ENCODE measurements at places on chromosomes 5 and 9.

DNA sequence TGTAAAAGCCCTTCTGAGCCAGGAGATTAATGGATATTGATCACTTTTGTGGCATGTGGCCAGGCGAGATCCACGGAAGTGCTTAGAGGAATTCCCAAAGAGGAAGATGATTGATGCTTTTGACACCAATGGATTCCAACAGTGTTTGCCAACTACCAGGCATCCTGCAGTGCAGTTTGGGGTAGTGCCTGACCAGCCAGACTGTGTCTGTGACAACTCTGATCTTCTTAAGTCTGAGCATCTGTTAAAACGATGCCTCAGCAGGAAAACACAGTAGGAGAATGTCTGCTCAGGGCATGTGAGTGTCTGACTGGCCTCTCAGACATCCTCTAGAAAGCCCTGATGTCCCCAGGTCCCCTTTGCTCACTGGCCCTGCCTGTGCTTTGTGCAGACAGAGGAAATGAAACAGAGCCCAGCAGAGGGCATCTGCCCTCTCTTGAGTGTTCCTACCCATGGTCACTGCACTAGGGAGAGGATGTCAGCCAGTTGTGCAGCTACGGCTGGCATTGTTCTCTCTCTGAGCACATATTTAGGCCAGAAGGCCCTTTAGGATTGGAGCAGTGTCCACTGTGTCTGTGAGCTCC lies 57.0 kb downstream of the TRPC7 start:
- DNase-seq: no peak

DNA sequence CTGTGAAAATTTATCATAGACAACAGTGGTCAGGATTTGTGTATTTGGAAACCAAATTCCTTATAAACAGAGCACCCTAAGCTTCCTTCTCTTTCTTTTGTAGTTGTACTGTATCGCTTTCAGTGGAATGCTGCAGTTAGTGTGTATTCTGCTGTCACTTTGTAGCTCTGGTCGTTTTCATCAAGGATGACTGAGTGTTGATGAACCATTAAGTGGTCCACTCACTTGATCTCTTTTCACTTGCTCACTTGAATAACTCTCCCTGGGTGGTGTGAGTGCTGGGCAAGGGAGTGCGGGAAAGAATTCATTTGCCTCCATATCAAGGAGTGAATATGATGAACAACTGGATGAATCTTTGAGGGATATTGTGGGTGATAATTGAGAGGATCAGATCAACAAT lies 1225.7 kb upstream of the WWC1 start:
- DNase-seq: no peak

- DNase-seq: no peak
Observed at GRCh38 chr5:159759791-159760290, 156.4 kb upstream of the ADRA1B start.

DNA sequence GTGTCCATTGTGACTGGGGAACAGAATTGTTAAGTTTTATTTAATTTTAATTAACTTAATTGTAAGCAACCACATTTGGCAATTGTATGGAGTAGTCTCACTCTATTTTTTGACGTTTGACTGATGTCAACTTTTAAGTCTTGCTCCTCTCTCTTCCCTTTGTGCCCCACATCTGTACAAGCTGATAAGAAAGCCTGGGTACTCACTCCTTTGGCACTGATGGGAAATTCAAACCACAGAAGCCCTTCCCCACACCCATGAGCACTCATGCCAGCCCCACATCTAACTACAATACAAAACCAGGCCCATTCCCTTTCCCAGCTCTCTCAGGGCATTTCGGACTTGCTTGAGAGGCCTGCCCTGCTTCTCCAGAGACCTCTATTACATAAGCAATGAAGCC lies 451.5 kb upstream of the KIF2A start:
- no peak for DNase-seq

DNA sequence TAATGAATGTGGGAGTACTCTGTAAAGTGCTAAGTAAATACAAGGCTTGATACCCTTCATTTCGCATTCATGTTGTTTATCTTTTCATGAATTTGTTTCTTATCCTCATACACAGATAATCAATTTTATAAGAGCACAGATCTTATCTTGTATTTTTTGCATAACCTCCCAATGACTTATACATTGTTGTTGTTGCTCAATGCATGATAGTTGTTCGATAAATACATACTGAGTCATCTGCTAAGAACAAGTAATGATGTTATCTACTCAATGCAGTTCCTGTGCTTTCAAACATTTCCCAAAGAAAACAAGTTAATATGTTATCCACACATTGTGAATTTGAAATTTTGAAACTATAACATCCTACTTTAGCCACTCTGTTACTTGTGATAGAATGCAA lies 60.7 kb downstream of the TAF11L14 start:
- no peak for DNase-seq

DNA sequence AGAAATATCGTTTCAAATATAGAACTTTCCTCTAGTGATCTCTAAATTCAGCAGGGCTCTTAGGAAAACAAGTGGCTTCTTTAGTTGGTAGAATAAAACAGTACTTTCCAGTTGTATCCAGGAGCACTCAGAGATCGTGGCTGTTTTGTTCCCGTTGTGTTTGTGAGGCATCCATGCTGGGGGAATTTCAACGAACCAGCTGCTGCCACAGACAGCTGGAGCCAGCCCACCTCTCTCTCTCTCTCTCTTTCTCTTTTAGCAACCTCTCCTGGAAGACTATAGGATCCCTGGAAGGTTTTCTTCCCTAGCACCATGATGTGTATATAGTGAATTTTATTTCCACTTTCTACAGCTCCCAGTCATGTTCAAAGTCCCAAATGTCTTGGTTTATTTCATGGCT lies 1116.0 kb upstream of the SEMA6A start:
- no peak for DNase-seq

GRCh38 chr9:88458716-88459465 lies 70.6 kb downstream of the SPIN1 start:
- DNase-seq: no peak

DNA sequence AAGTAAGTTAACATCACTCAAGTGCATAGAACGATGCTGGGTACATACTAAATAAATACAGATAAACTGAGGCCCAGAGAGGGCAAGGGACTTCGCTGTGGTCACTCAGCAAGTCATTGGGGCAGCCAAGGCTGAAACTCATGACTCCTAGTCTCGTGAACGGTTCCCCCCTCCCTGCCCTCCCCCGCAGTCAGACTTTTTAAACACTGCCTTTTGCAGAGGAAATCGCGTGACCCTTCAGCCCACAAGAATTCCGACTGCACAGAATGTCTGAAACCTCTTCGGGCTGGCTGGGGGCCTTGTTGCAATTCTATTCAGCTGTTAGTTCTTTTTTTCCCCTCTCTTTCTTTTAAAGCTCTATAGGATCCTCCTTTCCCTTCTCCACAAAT lies 28.1 kb downstream of the NEK6 start:
- DNase-seq: peak; percentile 92

- DNase-seq: no peak
Observed at GRCh38 chr9:104009826-104010225, 84.3 kb upstream of the SMC2 start.

DNA sequence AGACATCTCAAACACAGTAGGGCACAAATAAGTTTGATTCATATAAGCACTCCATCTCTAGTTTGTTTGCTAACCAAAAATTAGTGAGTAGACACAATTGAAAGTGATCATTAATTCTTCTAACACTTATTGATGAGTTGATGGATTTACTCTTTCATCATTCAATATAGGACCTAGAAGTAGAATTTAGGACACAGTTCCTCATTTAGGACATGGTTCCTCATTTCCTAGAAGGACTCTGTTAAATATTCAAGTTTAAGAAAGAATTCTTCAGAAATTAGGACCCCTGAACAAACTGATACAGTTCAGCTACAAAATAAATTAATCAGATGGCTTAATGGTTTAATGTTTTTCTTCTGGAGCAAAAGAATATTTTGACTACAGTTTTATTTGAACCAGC lies 143.5 kb upstream of the PRR16 start:
- no peak for DNase-seq

All from Peyer's patch (tissue), 4 donors.